GM04504 (cell line): ENCODE measurements at places on chromosomes 3 and 15.
A peak's percentile ranks its signal among the peaks of the same experiment; 100 is the strongest.

- DNase-seq = no peak
Observed at GRCh38 chr3:140546649-140547048, 131.2 kb upstream of the TRIM42 start.

- no peak for DNase-seq
Observed at GRCh38 chr3:150130404-150131100, 159.9 kb upstream of the PFN2 start.

- DNase-seq = no peak
Observed at GRCh38 chr3:171116365-171116764, 89.8 kb upstream of the SLC2A2 start.

- no peak for DNase-seq
Observed at GRCh38 chr3:1987980-1988379, 110.7 kb upstream of the CNTN4 start.

GRCh38 chr3:11642431-11643191, 1.1 kb downstream of the VGLL4 start:
- peak; percentile 61 for DNase-seq

DNA sequence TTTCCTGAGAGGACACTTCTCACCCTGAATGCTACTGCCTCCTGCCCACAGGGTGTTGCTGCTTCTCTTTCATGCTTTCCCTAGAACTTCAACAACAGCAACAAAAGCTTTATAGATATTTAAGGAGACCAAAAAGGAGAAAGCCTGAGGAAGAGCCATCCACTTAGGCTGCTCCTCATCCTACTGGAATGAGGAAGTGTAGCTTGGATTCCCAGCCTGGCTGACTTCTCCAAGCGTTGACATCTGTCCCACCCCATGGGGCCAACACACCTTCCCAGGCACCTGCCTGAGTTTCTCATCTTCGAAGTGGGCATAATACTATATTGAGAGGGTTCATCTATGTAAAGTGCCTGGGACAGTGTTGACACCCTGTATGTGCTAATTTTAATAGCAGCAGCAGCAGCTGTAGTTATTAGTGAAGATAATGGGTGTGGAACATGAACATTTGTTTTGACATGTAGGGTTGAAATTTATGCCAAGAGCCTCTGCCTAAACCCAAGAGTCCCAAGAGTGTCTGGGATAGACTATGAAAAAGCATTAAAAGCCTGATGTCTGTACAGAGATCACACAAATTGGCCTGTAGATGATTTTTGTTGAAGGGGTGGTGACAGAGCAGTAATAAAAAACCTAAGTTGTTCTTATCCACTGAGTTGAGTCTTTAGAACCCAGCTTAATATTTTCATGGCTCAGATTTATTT, 96.5 kb upstream of the PIAS1 start:
- DNase-seq = no peak

- no peak for DNase-seq
Observed at GRCh38 chr3:142944342-142944741, 19.1 kb downstream of the PAQR9 start.

- no peak for DNase-seq
Observed at GRCh38 chr15:78265752-78266224, 1.4 kb downstream of the DNAJA4 start.

DNA sequence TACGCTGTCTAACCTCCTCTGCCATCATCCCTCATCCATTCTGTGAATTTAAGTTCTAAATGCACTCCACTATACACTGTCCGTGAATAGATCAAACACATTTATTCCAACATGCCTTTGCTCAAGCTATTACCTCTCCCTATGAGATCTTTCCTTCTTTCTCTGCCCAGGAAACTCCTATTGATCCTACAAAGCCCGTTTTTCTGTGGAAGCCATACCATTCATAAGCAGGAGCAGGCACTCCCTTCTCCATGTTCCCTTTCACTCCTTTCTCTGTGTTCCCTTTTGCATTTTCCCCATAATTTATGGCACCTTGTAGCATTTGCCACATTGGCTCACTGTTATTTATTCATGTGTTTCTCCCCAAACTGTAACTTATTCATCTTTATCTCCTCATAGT, 501.6 kb downstream of the MAGI1 start:
- no peak for DNase-seq

GRCh38 chr3:193240436-193240849, 579 bp upstream of the PLAAT1 start:
- DNase-seq = no peak

GRCh38 chr15:33453761-33454160, 143.0 kb downstream of the RYR3 start:
- DNase-seq = no peak

DNA sequence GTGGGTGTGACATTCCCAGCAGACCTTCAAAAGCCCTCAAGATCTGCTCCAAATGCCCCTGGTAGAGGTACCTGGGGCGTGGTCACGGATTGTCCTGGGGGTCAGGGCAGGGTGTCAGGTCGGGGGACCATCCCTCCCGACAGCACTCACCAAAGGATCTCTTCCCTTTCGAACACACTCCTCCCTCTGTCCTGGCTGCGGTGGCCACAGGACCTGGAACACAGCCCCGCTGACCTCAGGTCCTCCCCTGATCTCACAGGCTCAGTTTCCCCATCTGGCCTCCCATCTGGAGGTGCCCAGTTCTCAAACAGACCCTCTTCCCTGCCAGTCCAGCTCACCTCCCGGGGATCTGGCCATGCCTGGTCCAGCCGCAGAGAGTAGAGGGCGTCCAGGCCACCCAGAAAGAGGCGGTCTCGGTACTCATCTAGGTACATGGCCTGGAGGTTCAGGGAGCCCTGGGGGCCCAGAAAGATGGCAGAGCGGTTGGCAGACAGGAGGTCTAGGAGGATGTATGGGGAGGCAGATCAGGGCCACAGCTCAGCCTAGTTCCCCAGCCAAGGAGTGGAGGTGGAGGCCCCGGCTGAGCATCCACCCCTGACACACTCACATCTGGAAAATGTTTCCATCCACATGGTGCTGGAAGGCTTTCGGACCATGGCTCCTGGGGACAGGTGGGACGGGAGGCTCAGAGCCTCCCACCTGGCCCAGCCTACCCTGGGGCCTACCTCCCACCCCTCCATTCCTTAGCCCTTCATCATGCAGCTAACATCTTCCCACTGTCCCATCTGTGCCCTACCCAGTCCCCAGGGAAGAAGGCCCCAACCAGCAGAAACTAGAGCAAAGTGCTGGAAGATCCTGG, 2.3 kb downstream of the SEMA3G start:
- DNase-seq = no peak

DNA sequence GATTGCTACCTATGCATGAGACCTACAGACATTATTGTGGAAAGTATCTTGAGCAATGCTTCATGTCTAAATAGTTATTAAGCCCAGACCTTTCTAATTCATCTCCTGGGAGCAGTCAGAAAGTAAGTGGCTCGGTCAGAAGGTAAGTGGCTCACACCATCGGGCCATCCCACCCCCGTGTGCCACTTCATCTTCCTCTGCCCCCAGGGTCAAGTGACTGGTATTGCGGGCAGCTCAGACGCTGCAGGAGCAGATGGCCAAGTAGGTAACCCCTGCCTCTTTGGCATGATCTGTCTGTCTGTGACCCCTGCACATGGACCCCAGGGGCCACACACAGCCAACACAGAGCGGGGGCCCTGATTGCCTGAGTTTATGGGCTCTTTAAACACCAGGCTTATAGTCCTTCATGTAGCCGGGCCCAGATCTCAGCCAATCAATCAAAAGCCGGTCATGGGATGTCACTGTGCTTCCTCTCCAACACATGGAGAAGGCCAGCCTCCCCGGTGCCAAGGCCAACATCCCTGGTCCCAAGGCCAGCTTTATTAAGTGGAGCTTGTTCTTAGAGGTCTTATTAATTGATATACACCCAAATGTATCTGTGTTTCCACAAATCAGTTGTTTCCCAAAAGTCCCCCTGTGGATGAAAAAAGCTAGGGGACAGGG, 42.9 kb downstream of the LARP6 start:
- no peak for DNase-seq

DNA sequence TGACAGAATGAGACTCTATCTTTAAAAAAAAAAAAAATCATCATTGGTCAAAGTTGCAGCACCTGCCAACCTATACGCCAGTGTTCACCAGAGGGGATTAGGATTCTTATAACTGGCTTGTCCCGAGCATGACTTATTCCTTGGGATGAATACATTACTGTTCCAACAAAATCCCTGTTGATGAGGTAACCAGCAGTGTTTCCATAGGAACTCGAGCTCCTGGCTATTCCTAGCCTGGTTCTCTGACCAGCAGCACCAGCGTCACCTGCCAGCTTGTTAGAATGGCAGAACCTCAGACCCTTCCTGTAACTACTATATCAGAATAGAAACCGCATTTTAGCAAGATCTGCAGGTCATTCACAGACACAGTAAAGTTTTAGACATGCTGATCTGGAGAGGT, 364.4 kb downstream of the PTPRG start:
- no peak for DNase-seq

DNA sequence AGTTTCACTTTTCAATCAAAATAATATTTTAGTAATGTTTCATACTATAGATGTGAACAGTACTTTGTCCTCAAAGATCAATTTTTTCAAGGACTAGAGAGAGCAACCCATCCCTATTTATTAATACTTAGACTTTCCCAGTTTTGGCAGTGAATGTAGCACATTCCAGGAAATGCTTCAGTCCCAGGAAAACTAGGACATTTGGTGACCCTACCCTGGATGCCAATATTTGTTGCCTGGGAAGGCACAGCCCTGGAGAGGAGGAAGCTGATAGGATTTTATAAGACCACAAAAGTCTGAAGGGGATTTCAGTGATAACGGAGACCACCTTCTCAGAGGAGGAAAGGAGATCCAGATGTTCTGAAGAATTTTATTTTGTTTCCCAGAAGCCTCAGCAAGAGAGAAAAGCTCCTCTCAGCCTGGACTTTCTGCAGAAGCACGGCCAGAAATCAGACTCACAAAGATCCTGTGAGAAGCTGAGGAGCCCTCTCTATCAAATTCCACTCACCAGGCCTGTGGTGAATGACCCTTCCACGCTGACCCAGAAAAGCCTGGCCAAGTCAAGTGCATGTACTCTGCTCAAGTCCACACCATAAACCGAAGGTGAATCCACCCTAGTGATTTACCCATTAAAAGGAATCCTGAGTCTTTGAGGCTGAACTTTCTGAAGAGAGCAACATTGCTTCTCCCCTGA, 87.7 kb upstream of the ABHD17C start:
- DNase-seq = no peak

GRCh38 chr15:77500989-77501388, 80.3 kb downstream of the HMG20A start:
- DNase-seq = no peak

DNA sequence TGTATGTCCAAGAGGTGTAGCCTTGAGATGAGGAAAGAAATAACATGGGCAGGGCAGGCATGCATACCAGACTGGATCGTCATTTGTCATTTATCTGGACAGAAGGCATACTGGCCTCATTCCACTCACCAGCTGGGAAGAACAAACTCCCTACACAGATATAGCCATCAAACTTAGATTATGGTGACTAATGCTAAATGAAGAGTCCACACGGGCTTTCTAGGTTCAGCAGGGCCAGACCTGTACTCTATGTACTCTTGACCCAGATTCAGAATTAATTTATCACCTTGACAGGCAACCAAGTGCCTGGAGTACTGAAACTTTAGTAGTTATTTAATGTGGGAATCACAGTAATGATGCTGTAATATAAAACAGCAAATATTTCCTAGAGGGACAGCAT, 164.3 kb upstream of the IL12A start:
- DNase-seq = peak; percentile 80

DNA sequence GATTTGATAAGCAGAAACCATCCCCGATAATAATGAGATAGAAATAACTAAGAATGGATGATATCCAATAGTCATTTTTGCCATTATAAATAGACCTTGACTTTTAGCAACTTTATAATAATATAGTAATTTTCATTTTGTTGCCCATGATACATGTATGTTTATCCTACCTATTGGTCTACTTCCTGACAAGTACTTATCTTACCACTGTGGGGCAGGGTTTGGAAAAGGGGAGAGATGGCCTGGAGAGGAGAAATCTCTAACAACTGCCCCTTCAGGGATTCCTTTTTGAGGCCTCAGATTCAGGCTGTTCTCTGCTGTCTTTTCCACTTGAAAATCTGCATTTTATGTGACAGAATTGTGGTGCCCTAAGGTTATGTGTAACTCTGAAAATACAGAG, 42.2 kb downstream of the FAM98B start:
- no peak for DNase-seq
